ENCODE measurements at places on chromosomes 11 and 22.

GRCh38 chr11:37657645-37658044, 1059.6 kb upstream of the RAG2 start:
- DNase-seq = no peak

- no peak for DNase-seq
Measured at GRCh38 chr22:46996595-46997310, 234.3 kb downstream of the TBC1D22A start.

DNA sequence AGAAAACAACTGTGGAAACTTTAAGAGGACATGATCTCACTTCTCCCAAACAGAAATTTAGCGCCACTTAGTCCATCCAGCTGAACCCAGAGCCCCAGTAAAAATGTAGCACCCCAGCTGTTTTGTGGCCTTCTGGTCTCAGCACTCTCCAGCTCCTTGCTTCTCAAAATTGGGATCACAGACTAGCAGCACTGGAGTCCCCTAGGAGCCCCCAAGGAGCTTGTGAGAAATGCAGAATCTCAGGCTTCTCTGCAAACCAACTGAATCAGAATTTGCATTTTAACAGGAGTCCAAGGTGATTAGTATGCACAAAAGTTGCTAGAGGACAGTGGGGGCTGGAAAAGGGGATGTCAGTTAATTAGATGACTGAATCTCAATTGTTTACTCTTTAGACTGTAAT, 89.8 kb upstream of the FIBIN start:
- no peak for DNase-seq

- DNase-seq = no peak
Measured at GRCh38 chr11:8694137-8694536, 11.5 kb downstream of the RPL27A start.

DNA sequence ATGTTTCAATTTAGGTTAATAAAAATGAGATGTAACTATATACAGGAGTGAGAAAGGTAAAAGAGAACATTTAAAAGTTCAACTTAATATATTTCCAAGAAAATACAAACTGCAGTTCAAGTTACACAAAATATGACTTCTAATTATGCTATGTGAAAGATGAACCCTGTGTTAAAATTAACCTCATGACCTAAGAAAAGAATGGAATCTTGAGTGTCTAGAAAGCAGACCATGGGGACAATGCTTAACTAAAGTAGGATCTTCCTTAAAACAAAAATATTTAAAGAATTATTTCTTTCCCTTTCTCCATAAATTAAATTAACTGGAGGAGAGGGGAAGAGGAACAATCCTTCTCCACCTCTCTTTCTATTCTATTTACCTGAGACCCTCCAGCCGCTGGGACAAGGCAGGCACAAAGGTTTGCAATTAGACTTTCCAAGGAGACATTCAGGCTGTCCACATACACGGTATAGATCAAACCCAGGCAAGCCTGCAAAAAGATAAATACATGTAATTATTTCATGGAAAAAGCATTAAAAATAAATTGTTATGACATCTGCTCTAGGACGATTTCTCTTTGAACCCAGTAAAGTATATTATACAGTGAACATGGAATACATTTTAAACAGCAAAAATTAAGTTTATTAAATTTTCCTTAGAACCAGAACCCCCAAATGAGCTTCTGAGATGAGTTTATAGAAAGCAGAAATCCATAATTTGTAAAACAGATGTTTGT, 264.5 kb downstream of the SBF2 start:
- no peak for DNase-seq

DNA sequence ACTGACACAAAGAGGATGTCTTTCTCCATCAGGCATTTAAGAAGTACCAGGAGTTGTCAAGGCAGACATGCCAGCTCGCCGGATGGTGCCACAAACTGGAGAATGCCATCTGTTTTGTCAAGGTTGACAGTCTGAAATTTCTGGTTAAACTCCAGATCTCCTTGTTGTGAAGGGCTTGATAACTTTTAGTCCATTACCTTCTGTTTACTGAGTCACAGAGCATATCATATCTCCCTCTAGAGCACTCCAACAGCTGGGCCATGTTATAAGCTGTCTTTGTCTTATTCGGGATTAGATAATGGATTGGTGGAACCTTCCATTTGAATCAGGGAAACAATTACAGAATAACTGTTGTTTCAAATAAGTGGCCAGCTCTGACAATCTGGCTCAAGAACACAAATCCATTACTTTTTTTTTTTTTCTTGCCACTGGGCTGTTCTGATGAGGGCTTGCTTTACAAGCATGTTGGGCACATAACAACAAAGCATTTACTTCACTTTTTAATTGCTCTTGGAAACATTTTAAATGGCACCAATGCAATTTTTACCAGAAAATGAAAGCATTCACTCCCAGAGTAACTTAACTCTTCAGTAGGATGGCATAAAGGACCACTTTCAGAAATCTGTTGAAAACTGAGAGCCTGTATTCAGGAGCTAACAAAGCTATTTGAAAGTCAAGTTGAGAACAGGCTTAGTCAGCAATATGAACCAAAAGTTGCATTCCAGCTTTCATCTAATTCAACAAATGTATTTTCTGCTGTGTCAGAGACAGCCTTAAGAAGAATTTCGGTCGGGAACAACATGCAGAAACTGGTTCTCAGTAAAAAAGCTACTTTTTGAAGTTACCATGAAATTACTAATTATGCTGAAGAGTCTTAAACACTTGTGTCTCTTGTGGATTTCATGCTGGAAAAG, 227.6 kb upstream of the PITPNB start:
- no peak for DNase-seq

- DNase-seq = no peak
Measured at GRCh38 chr22:45552017-45552411, 49.3 kb downstream of the FBLN1 start.

GRCh38 chr22:35914665-35915476, 113.8 kb downstream of the RBFOX2 start:
- DNase-seq = no peak

GRCh38 chr22:49011769-49012648, 815.7 kb downstream of the BRD1 start:
- no peak for DNase-seq

- DNase-seq = no peak
Measured at GRCh38 chr22:24247011-24247507, 2.2 kb upstream of the GGT5 start.

- DNase-seq = no peak
Measured at GRCh38 chr11:73158356-73159051, 16.4 kb upstream of the FCHSD2 start.

DNA sequence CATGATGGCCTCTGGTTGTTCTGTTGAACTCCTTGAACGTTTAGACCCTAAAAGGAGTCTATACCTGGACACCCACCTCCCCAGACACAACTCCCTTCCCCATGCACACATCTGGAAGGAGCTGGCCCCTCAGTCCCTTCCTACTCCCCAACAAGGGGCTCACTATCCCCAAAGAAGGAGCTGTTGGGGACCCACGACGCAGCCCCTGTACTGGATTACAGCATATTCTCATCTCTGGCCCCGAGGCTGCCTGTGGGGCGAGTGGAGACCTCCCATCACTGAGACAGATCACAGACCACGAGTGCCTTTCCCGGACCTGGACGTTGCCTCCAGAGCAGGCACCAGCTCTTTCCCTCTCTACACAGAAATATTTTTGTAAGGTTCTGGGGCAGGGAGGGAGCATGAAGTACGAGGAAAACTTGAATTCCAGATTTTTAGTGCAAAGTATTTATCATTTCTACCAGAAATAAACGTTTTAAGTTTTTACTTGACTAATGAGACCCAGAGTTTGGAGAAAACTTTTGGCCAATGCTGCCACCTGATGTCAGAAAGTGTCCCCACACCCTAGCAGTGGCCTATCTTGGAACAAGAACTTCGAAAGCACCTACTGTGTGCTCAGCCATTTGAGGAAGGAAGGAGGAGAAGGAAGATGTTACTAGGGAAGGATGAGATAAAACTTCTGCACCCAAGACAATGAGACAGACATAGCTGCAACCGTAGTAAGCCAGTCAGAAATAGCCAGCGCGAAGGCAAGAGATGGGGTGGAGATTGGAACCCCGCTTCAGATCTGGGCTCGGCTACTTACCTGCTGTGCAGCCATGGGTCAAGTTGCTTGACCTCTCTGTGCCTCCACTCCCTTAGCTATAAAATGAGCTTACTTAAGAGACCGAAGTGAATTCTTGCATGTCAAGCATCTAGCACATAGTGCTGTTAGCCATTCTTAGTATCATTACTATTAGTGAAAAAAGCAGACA, 10.2 kb upstream of the POU2F3 start:
- DNase-seq = no peak

GRCh38 chr11:17605651-17606122, 58.6 kb downstream of the OTOG start:
- no peak for DNase-seq

- no peak for DNase-seq
Measured at GRCh38 chr11:60927600-60927999, 3.3 kb downstream of the TMEM132A start.

DNA sequence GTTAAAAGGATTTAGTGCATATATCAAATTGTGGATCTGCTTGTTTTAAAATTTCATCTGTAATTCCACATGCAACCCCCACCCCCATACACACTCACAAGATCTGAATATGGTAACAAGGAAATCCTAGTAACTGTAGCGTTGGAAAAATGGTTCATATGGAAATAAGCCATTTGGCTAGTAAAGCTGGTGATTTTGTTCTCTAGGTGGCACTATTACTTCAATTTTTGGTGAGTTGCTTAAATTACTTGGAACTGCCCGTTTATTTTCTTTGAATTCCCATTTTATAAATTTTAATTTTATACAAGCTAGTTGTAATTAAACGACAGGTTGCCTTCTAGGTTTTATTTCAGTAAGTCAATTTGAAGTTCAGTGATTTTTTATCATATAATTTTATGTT, 5.3 kb downstream of the BDNF start:
- DNase-seq = no peak

- DNase-seq = no peak
Measured at GRCh38 chr11:130947481-130947880, 31.2 kb upstream of the SNX19 start.

DNA sequence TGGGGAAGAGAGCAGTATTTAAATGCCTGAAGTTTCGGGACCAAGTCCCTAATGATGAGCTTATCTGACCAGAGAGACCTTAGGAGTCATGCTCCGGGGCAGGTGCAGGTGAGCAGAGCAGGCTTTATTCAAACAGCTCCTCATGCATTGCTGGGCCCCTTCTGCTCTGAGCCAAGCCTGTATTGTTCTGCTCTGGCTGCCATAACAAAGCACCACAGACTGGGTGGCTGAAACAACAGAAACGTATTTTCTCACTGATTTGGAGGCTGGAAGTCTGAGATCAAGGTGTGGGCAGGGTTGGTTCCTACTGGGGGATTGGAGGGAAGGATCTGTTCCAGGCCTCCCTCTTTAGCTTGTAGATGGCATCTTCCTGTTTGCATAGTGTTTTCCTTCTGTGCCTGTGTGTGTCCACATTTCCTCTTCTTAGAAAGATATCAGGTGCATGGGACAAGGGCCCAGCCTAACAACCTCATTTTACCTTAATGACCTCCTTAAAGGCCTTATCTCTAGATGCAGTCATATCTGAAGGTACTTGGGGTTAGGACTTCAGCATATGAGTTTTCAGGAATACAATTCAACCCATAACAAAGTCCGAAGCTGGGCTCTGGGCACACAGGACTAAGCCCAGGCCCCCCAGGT, 97.1 kb upstream of the PARVA start:
- no peak for DNase-seq

- no peak for DNase-seq
Measured at GRCh38 chr22:40602231-40602630, 34.3 kb downstream of the MRTFA start.

DNA sequence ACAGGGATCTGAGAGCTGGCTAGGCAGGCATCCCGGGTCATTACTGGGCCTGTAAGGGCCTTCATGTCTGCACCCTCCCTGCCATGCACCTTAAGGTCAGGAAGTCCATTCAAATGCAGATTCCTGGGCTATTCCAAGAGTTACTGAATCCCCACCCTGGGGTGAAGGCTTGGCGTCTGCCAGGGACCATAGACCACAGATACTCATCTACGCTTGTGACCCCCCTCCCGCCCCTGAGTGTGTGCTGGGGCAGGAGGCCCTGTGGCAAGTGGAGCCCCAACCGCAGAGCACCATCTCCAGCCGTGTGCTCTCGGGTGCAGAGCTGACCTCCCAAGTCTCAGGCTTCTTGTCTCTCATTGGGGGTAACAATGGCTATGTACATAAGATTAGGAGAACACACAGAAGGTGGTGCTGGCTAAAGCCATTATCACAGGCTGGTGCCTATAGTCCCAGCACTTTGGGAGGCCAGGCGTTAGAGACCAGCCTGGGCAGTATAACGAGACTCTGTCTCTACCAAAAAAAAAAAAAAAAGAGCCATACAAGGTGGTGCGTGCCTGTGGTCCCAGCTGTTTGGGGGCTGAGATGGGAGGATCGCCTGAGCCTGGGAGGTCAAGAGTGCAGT, 19.1 kb upstream of the KCNQ1OT1 start:
- DNase-seq = no peak

- DNase-seq = no peak
Measured at GRCh38 chr11:120183701-120184141, 27.1 kb upstream of the OAF start.

- no peak for DNase-seq
Measured at GRCh38 chr22:45105281-45105702, 58.4 kb upstream of the NUP50 start.

DNA sequence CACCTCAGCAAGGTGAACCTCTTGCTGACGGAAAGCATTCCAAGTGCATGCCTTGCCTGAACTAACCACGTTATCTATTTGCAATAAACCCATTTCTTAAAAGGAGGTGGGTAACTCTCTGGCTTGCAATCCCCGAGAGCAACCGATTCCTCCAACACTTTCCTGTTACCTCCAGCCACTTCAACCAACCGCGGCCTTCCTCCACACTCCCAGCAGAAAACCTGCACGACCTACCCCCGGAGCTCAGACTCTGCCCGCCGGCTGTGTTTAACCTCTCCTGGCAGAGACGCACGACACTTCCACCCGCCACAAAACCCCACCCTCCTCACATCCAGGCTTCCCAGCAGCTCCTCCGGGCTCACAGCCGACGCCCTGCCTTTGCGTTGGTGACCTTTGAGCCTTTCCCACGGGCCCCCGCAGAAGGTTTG, 708 bp downstream of the SCO2 start:
- DNase-seq = no peak

GRCh38 chr22:42439021-42439567, 6.9 kb upstream of the NFAM1 start:
- DNase-seq = no peak

DNA sequence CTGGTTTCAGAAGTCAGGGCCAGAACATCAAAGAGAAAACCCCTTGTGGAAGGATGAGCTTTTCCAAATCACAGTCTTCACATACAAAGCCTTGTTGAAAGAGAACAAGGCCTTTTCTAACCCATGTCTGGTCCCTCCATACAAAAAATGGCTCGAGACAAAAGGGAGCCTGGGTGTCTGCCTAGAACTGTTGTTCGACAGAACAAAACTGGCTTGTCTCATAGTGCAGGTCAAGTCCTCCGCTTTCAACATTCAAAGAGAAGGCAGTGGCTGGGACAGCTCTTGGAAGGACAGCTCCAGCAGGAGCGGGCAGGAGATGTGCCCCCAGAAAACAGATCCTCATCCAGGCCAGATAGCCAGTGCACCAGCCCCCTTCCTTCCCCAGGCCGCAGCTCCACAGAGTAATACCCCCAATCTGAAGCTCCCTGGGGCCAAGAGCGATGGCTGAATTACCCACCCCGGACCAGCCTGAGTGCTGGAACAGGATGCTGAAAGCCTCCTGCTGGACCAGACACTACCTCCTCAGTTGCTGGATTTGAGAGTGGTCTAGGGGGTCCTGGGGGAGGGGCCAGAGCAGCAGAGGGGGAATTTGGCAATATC, 27.6 kb downstream of the USH1C start:
- DNase-seq = no peak
